H54 (cell line): ENCODE measurements at places on chromosomes 7 and 10.

- no peak for DNase-seq
These were observed 23.9 kb downstream of the MRPL32 start for GRCh38 chr7:42956062-42956461.

DNA sequence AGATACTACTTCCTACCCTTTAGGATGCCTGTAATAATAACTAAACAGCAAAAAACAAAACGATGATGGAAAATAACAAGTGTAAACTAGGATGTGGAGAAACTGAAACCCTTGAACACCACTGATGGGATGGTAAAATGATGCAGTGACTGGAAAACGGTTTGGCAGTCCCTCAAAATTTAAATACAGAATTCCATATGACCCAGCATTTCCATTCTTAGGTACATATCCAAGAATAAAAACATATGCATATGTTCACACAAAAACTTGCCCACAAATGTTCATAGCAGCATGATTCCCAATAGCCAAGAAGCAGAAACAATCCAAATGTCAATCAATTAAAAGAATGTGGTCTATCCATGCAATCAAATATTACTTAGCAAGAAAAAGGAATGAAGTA lies 25.8 kb downstream of the SMURF1 start:
- DNase-seq: no peak

- DNase-seq: no peak
These were observed 492.9 kb downstream of the PTPRN2 start for GRCh38 chr7:158094671-158095226.

GRCh38 chr10:114609518-114610426 lies 48.3 kb downstream of the ABLIM1 start:
- no peak for DNase-seq

DNA sequence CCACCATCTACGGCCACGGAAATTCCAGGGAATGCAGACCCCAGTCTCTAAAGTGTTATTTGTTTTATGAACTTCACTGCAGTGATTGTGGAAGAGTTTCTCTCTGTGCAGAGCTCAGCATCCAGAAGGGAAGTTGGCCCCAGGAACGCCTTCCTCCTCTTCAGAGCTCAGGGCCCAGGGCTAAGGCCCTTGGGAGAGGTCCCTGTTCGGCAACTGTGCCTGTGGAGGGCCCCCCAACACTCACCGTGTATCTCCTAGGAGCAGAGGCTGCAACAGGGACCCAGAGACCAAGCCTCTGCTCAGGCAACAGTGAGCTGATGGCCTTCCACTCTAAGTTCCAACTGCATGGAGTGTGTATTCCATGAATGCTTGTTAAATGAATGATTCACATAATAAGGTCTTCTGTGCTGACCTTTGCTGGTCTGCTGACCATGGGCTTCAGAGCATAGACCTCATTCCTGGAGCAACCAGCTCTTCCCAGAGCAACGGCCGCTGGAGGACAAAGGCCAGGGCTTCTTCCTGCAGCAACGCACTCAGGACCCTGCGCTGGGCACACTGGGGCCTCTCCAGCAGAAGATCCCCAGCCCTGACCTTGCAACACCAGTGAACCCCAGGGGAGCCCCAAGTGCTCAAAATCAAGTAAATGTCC lies 7.7 kb downstream of the DIP2C start:
- no peak for DNase-seq

GRCh38 chr7:116236020-116236630 lies 25.8 kb downstream of the TES start:
- no peak for DNase-seq
